Dermis microvascular lymphatic vessel endothelial cell (primary cell): ENCODE measurements at places on chromosomes 16 and 17. TPM values are rescaled to one million over a fixed set of nuclear protein-coding genes. Genes with fewer than 3 reads are reported as not detected.

- no peak for DNase-seq
Measured at GRCh38 chr16:84518804-84519341, 14.4 kb upstream of the MEAK7 start.

DNA sequence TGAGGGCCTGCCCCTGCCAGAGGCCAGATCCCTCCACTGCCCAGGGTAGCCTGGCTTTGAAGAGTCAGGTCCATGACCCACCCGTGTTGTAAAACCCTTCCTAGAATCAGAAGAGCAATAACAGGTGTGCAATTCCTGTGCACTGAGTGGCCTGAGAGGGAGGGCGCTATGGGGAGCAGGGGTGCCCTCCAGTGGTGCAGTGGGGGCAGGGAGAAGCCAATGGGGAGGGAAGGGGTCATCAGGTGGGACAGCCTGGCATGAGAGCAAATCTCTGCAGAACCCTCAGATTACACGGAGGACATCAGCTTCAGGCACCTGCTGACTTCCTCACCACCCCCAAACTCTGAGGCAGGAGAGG lies 72.9 kb upstream of the ZNF469 start:
- no peak for DNase-seq

GRCh38 chr16:48535831-48536613 lies 74.0 kb downstream of the N4BP1 start:
- DNase-seq: no peak

Gene MFAP4
- not detected in 2 replicates for total RNA-seq

Gene PDF
- 10.1 and 13.4 TPM in 2 replicates for total RNA-seq

Gene SHISA9
- total RNA-seq: under 0.01 TPM in 1 of 2 replicates, not detected in the other

Gene MYH2
- not detected in 2 replicates for total RNA-seq

Gene ADAM11
- 0.13 and 0.38 TPM in 2 replicates for total RNA-seq

Gene TGFB1I1
- total RNA-seq: 26.2 and 40.7 TPM in 2 replicates
